NCI-H69 (cell line): ENCODE measurements at places on chromosomes 1 and 21.
A peak's percentile ranks its signal among the peaks of the same experiment; 100 is the strongest.

DNA sequence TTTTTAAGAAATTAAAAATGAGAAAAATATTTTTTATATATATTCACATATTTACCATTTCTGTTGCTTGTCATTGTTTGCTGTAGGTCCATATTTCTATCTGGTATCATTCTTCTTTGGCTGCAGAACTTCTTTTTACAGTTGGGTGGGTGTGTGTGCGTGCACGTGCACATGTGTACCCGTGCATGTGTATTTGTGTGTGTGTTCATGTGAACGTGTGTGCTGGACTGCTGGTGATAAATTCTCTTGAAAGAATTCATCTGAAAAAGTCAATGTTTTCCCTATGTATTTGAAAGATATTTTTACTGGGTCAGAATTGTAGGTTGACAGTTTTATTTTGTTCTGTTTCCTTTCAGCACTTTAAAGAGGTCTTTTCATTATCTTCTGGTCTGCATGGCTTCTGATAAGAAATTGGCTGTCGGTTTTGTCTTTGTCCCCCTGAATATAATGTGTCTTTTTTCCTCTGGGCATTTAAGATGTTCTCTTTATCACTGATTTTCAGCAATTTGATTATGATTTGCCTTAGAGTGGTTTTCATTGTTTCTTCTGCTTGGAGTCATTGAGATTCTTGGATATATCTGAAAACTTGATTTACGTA lies 34.5 kb upstream of the DPH5 start:
- DNase-seq: no peak

DNA sequence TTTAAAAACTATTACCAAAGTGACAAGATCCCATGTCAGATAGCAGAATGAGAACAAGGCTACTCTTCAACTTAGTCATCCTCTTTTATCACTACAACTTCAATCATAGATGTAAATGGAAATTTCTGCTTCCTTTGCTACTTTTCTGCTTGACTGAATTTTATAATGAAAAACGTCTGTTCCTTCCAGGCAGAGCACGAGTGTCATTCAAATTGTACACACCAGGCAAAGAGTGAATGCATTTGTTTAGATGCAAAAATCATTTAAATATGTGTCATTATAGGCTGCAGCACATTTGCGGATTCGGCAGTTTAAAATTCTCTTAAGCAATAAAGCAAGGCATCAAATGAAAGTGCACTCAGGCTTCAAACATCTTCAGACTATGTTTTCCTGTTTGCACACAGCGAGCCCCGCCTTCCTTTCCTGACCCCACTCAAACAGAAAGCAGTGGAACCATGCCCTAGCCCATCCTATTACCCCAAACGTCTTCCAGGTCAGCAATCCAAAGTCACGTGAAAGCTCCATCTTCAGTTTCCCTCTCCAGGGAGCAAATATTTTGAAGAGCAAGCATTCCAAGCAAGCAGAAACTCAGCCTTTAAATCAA lies 99.6 kb downstream of the APP start:
- peak; percentile 64 for DNase-seq

DNA sequence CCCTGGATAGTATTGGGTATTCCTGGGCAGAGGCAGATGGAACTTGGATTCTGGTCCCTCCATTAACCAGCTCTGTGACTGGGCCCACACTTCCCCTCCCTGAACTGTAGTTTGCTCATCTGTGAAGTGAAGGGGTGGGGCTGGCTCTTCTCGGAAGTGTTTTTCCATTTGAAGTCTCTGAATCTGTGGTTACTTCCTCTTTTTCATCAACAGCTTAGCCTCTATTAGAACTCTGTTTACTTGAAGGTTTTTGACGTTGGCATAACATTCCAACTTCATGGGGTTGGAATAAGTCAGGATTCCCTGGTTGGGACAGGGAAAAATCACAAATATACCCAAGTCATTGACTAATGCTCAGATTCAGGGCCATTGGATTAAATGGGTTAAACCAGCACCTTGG lies 3.6 kb downstream of the KIAA0040 start:
- no peak for DNase-seq

DNA sequence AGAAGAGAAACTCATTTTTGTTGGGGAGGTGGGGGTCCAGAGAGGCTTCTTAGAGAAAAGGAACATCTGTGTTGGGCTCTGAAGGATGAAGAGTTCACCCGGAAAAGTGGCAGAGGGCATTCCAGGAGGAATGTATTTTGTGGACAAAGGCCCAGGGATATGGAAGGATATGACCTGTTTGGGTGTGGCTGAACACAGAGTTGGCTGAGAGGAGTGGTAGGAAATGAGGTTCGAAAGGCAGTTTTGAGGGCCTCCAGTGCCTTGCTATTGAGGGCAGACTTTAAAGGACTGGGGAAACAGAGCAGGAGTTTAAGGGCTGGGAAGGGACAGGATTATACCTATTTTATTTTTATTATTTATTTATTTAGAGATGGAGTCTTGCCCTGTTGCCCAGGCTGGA lies 27.3 kb upstream of the WASF2 start:
- no peak for DNase-seq

- no peak for DNase-seq
Observed at GRCh38 chr1:171666114-171666769, 13.8 kb upstream of the MYOC start.

DNA sequence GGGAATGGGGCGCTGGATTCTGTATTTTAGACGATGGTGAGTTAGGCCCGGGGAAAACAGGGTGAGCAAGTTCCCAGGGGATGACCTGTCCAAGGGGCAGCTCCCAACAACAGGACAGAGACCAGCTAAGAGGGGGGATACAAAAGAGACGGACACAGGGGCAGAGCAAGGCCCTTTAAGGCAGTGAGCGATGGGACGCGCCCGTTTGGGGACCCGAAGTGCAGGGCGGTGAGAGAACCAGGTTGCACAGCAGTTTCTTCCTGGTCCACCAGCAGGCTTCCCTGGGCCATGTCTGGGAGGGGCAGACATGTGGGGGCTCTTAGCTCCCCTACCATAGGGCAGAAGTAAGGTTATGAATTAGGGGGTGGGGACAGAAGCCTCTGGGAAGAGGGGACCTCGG lies 22.0 kb downstream of the INAVA start:
- DNase-seq: no peak

DNA sequence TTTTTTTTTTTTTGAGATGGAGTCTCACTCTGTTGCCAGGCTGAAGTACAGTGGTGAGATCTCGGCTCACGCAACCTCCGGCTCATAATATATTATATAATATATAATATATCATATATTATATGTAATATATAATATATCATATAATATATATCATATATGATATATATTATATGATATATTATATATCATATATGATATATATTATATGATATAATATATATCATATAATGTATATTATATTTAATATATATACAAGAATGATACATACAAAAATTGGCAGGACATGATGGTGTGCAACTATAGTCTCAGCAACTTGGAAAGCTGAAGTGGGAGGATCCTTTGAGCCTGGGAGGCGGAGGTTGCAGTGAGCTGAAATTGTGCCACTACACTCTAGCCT lies 1725.5 kb downstream of the MRPL39 start:
- DNase-seq: no peak

- DNase-seq: no peak
Observed at GRCh38 chr21:29181799-29182470, 51.5 kb downstream of the MAP3K7CL start.

GRCh38 chr1:86703696-86704457 lies 499 bp upstream of the SH3GLB1 start:
- DNase-seq: peak; percentile 85

- peak; percentile 94 for DNase-seq
Observed at GRCh38 chr21:36980280-36981048, 14.0 kb upstream of the HLCS start.

DNA sequence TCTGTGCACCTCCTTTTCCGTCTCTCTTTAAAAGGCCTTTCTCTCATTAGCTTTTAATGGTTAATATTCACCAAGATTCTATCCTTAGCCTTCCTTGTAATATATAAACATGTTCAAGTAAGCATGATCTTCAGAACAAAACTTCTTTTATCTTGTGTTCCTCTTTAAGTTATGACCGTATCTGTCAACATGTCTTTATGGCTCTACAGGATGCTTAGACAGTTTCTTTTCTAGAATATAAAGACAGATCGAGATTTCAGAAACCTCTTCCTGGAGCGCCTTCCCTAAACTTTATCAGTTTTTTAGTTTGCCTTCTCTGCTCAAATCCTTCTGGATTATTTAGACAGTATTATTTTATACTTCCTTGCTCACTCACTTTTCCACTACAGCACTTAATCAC lies 7.2 kb downstream of the RO60 start:
- DNase-seq: no peak

GRCh38 chr1:16981269-16981849 lies 939 bp upstream of the MFAP2 start:
- DNase-seq: no peak

DNA sequence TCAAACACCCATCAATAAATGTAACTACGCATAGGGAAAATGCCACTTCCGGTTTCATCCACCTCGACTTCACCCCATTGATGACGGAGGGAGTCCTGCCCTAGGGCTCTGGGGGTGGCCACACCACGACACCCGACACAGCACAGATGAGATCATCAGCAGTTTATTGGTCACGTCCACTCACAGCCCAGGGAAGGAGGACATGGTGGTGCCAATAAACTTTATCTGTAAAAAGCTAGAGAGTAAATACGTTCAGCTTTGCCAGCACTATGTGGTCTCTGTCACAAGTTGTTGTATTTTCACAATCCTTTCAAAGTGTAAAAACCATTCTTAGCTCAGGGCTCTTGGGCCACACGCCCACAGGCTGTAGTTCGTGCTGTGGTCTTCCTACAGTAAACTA lies 16.3 kb downstream of the SETD4 start:
- no peak for DNase-seq

GRCh38 chr21:42397746-42398394 lies 2.0 kb upstream of the TMPRSS3 start:
- DNase-seq: no peak

DNA sequence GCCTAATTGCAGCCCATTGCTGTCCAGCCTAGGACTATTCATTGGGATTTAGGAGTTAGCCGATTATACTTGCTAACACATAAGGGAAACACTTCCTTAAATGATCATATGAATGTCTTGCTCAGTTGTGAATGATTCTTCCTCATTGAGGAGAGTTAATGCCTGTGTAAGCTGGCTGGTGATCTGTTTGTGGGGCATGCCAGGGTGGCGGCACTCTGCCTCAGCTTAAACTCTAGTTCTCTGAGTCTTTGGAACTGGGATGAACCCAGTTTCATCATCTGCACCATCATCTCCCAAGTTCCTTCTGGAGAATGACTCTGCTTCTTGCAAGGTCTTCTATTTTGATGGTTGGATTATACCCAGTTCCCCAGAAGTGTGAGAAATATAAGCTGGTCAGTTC lies 23.9 kb upstream of the SLAMF6 start:
- DNase-seq: no peak

DNA sequence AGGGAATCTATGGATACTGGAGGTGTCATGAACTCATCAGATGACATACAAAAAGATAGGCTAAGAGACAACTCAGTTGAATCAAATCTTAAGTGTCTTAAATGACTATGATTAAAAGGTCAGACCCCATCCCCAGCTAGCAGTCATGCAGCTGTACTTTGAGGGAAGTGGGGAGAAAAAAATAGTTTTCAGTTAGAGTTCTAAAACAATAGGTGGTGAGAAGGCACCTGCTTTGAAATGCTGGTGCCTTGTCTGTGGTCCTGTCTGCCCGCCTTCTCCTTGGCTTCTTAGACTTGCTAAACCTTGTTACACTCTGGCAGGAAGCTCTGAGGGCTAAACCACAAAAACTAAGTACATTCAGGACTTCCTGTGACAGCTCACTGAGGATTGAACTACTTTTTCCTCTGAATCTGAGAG lies 15.3 kb downstream of the CD2 start:
- DNase-seq: no peak

DNA sequence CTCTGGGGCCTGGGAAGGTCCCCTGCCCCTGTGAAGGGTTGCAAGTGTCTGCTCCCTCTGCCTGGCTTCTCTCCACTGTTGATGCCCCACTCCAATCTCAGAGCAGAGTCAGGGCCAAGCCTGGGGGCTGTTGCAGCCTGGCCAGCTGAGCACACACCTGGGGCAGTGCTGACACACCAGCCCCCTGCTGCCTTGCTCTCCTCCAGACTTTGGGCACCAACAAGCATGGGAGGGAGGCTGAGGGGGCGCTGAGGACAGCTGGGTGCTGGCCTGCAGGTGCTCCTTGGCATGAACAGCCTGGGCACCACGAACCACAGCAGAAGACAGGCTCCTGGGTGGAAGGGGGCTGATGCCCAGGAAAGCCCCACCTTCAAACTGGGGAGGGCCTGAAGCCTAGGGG lies 9.6 kb upstream of the MTR start:
- DNase-seq: no peak

DNA sequence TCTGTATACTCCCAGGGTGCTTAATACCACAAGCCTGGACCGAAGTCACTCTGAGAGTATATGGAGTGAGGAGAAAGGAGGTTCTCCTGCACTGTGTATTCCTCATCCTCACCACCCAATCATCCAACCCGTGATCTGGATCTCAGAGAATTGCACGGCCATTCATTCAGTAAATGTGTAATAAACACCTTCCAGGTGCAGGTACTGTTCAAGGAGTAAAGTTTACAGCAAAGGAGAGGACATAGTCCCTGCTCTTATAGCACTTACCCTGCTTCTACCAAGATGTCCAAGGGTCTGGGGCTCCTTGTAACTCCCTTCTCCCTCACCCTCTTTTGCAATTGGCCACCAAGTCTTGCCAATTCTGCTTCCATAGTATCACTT lies 139.2 kb upstream of the JUN start:
- no peak for DNase-seq

DNA sequence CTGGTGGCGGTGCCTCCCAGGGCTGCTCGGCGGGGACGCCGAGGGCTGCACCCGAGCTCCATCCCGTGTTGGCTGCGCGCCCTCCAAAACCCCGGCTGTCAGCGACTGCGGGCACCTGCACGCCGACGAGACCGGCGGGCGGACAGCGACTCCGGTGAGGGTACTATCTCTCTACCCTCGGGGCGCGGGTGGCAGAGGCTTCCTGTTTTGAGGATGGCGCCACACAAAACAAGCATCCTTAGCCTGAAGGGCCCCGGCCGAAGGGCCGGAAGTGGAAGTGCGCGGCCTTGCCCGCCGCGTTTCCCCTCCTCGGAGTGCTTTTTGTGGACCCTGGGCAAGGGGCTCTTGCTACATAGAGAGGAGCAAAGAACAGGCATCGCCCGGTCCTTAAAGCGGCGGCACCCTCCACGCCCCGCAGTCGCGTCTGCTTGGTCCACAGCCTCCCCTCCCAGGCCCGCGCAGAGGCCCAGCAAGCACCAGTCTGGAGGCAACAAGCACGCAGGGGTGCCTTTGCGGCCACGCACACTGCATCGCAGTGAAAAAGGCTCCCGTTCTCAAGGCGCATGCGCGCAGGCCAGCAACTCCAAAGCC lies 561 bp upstream of the COQ8A start:
- DNase-seq: peak; percentile 94

GRCh38 chr1:8985915-8986813 lies 40.1 kb downstream of the SLC2A7 start:
- DNase-seq: peak; percentile 43

- peak; percentile 64 for DNase-seq
Observed at GRCh38 chr1:112298558-112298957, 97.5 kb upstream of the CTTNBP2NL start.

- DNase-seq: peak; percentile 22
Observed at GRCh38 chr1:48870596-48870995, 93.9 kb upstream of the BEND5 start.
